ENCODE measurements at places on chromosomes 2 and 18.
A peak's percentile ranks its signal among the peaks of the same experiment; 100 is the strongest.

GRCh38 chr2:72992734-72993102 lies 75.4 kb downstream of the EMX1 start:
- DNase-seq = no peak

DNA sequence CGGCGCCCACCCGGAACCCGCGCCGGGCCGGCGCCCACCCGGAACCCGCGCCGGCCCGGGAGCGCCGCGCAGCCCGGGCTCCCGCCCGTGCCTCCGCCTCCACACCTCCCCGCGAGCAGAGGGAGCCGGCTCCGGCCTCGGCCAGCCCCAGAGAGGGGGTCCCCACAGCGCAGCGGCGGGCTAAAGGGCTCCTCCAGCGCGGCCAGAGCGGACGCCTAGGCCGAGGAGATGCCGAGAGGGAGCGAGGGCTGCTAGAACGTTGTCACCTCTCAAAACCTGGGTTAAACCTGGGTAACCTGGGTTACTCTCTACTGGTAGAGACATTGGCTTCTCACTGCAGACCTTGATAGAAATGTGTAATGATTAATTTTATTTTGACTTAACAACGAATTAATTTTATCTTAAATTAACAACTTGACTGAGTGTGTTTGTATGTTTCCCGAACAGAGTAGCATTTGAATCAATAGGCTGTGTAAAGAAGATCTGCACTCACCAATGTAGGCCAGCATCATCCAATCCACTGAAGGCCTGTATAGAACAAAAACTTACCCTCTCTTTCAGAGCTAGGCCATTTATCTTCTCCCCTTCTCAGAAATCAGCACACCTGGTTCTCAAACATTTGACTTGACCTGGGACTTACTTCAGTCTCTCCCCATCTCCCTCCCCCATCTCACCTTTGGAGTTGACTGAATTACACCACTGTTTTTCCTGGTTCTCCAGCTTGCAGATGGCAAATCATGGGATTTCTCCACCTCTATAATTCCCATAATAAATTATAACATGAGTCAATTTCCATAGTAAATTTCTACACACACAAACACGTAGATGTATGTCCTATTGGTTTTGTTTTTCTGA lies 242.7 kb downstream of the ASXL3 start:
- DNase-seq = no peak

- DNase-seq = no peak
Measured at GRCh38 chr2:160901613-160902012, 258.6 kb upstream of the TANK start.

GRCh38 chr2:200484934-200485333 lies 24.9 kb downstream of the KCTD18 start:
- DNase-seq = no peak

DNA sequence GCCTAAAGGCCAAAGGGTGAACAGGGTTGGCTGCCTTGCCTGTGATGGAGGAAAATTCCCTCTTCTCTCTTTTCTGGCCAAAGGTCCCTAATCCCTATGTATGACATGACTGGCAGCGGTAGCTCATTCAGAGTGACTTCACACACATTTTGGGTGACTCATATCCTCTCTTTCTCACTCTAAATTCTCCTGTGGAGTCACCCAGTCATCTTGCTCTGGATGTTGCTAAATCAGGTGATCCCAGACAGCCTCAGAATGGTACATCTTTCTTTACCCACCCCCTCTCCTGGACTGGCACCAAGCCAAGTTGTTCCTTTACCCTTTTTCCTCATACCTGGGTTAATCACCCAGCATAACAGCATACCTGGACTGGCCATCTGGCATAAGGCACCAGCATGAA lies 77.2 kb downstream of the NEURL3 start:
- DNase-seq = peak; percentile 41

GRCh38 chr2:159635006-159635789 lies 18.9 kb upstream of the BAZ2B start:
- peak; percentile 74 for DNase-seq

DNA sequence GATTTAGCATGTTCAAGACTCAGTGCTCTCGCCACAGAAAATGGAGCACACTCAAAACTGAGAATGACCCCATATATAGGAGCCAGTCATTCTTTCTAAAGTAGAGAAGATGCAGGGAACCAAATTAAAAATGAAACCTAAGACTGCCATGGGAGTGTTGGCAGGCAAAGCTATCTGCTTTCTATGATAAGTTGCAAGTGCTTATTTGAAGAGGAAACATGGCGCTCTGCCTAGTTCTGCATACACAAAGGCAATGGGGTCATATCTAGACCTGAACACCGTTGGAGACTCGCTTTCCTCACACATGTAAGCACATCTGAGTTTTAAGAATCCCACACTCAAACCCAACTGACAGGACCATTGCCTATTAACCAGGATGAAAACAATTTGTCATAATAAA lies 292.5 kb downstream of the ALK start:
- no peak for DNase-seq

DNA sequence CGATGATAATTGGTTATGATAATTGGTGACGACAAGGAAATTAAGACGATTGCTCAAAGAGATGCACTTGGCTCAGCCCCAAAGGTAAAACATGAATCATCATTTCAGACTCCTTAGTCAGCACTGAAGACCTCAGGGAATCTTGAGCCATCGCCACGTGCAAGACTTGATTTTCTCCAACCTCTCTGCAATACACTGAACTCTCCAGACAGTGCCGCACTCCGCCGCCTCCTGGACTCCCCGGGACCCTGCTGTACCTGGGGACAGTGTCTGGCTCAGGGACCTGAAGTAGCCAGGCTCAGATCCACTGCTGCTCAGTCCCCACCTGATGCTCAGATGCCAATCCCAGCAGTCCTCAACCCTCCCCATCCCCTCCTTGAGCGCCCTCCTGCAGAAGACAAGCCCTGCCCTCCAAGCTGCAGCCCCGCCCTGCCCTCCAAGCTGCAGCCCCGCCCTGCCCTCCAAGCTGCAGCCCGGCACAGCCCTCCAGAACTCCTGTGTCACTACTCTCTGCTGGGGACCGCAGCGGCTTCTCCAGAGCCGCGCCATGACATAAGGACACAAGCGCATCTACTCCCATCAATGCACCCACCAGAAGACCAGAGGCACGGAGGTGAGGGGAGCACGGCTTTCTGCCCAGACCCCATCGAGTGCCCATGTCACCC lies 1.1 kb downstream of the TMEM18 start:
- peak; percentile 85 for DNase-seq

DNA sequence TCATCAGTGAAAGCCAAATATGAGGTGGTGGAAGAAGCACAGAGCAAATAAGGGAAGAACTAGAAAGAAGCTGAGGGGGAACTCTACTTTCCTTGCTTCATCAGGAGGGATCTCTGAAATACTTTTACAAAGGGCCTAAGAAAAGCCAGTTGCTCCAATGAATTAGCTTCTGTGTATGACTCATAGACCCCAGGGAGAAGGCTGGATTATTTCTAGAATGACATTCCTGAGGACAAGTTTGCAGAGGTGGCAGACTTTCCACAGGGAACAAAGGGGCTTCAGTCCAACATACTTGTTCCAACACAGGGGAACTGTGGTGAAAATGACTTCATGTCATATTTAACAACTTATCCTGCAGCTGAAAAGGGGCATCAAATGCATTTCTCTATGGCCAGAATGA lies 29.0 kb downstream of the DOK1 start:
- no peak for DNase-seq

GRCh38 chr18:55576001-55576400 lies 12.0 kb downstream of the TCF4 start:
- no peak for DNase-seq

- DNase-seq = peak; percentile 98
Measured at GRCh38 chr18:25805323-25805722, 285.1 kb downstream of the SS18 start.

GRCh38 chr2:165601065-165601830 lies 131.8 kb downstream of the CSRNP3 start:
- DNase-seq = no peak

GRCh38 chr2:112061840-112062239 lies 6.8 kb downstream of the TMEM87B start:
- no peak for DNase-seq

DNA sequence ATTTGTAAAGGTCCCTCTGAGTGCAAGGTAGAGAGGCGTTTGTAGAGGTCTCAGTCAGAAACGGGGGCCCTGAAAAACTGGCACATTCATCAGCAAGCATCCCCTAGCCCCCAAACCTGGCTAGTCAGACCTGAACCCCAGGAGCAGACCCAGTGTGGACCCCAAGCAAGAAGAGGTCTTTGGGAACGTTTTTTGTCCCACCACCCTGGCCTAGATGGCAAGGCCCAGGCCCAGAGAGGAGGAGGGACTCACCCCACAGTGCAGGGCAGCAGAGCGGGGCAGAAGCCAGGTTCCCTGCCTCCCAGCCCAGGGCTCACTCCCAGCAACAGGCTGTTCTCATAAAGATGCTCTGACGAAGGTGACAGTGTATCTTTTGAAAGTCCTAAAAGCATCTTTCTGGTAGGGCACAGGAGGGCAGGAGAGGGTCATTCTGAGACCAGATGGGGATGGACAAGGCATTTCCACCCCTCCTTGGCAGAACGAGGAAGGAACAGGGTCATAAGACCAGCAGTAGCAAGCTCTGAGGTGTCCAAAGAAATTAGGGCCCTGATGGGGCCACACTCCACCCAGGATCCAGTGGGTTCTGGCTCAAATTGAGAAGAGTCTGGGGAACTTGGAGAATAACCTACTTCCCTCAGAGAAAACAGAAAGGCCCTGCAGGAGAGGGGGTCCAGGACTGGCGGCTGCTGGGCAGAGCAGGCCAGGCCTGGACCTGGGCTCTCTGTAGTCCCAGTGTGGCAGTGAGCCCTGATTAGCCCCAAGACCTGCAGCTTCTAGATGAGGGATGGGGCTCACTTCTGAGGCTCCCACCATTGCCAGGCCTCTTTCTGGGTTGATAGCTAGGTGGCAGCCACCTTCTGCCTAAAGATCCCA lies 18.2 kb downstream of the ADRA2B start:
- DNase-seq = no peak

DNA sequence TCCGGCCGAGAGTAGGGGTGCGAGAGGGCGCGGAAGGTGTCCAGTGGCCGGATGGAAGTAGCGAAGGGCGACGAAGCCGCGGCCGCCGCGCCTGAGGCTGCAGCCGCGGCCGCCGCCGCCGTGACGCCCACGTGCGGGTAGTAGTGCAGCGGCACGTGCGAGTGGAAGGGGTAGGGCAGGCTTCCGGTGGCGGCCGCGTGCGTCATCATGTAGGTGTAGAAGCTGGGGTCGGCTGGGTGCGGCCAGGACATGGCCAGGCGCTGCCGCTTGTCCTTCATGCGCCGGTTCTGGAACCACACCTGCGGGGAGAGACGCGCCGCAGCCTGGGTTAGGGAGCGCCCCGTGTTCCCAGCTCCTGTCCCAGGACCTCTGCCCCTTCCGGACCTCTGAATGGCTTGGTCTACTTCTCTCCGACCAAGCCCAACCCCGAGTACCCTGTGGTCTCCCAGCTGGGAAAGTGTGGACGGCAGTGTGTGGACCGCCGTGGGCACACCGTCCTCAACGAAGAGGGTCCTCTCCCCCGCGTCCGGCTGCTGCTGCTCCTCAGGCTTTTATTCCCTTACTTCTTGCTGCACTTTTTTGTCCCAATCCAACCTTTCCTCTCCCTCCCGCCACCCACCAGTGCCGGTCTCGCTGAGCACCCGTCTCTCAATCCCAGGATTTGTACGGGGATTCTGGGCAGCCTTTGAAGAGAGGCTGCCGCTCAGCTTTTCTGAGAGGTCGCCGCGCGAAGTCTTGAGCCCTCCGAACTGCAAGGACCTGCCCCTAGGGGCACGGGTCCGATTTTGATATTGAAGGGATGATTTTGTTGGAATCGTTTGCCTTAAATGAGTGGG lies 3.0 kb downstream of the EVX2 start:
- no peak for DNase-seq

DNA sequence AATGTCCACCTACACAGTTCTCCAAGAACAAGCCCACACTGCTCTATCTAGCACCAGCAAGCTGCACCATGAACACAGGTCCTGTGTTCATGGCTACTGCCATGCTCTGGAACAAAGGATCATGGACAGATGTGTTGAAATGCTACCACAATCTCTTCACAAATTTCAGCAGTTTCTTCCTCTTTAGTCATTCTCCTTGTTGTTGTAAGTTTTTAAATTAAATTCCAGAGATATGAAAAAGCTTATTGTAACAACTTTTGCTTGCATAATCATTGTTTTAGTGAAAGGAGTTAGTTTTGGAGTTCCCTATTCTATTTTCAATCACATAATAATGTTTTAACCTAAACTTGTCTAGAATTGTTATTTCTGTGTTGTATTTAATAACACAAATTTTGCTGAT lies 17.2 kb upstream of the NAPG start:
- no peak for DNase-seq

- DNase-seq = no peak
Measured at GRCh38 chr2:206463685-206464084, 20.4 kb downstream of the ADAM23 start.

- no peak for DNase-seq
Measured at GRCh38 chr2:229408962-229409361, 137.9 kb upstream of the PID1 start.

- no peak for DNase-seq
Measured at GRCh38 chr2:134306521-134306920, 52.6 kb downstream of the MGAT5 start.

- no peak for DNase-seq
Measured at GRCh38 chr2:217414429-217414828, 554.6 kb upstream of the TNP1 start.

DNA sequence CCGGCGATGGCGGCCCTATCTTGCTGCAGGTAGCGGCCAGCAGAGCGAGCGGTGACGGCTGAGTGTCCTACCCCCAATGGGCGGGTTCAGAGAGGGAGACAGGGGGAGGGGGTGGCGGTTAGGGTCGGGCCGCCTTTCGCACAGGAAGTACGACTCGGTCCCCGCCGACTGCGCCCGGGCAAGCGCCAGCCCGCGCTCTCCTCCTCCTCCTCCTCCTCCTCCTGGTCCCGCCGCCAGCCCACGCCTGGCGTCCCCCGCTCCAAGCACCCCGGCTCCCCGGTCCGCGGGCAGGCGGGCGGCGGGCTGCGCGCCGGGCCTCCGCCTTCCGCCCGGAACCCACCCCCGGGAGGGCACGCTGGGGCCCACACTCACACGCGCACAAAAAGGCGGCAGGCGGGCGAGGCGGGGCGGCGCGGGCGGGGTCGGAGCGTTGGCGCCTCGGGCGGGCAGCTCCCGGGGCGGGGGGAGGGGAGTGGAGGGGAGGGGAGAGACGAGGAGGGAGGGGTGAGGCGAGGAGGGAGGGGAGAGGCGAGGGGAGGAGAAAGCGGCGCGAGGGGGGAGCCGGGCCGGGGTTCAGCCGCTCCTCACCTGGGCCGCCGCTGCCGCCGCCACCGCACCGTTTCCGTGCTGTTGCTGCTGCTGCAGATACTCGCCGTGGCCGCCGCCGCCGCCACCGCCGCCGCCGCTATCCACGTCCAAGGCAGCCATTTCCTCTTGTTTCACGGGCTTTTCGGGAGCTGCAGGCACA lies 1.2 kb downstream of the SP3 start:
- DNase-seq = peak; percentile 74

GRCh38 chr2:152242787-152243472 lies 67.4 kb upstream of the STAM2 start:
- no peak for DNase-seq
